ENCODE measurements at places on chromosomes 2 and 18.

DNA sequence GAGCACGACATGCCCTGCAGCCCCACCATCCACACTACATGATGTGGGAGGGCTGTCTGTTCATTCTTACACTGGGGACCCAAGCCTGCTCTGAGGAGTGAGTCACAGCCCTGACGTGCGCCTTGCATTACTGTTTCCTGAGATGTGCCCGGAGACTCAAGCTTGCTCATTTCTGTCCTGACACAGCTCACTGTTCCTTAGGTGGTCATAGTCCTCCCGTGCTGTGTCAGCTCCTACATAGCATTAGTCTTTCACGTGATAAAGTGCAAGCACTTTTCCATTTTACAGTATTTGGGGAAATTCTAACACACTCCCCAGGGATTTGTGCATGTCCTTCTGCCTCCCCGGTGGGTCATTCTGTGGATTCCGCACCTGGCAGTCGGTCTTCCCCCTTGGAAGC lies 46.2 kb upstream of the TRIM43B start:
- no peak for DNase-seq

DNA sequence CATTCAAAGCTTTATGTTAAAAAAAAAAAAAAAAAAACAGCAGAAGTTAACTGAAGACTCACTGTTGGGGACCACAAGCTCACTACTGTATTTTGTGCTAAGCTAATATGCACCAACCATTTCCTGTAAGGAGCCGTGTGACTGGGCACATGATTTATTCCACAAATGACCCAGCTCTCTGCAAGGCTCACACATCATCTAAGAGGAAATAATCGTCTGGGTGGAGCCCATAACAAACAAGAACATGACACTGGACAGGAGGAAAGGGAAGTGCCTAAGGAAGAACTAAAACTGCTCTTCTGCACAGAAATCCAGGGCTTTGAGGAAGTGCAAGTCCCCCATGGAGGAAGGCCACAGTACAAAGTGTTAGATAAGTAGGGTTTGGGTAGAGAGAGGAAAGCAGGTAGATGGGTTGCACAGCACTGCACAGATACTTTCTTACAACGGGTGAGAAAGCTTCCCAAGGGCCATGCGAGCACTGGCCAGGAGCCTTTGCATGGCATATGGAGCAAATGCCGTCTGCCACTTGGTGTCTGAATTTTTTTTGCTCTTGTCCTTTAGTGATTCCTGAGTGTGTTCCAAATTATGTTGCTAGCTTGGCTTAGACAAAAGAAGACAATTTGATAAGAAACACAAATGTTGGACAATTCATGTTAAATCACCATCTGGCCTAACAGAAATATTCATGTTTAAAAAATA lies 24.4 kb downstream of the NFE2L2 start:
- DNase-seq, result peak; percentile 90

DNA sequence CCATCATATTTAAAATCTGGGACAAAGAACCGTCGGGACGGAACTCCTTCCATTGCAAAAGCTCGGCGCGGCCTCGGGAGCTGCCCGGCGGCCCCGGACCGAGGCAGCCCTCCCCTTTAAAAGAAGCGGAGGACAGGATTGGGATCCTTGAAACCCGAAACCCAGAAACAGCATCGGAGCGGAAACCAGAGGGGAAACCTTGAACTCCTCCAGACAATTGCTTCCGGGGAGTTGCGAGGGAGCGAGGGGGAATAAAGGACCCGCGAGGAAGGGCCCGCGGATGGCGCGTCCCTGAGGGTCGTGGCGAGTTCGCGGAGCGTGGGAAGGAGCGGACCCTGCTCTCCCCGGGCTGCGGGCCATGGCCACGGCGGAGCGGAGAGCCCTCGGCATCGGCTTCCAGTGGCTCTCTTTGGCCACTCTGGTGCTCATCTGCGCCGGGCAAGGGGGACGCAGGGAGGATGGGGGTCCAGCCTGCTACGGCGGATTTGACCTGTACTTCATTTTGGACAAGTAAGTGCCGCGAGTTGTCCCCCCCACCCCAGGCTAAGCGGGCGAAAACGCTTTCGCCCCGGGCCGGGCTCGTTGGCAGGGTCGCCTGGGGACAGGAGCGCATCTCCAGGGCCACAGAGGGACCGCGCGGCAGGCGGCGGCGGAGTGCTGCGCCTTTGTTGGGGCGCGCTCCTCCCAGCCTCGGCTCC lies at the start of gene ANTXR1:
ANTXR1 (plus strand) TSS at position 38 of the 698 bp plus-strand sequence; CDS start at position 359, 321 bp downstream.
- DNase-seq, result peak; percentile 64

- DNase-seq, result no peak
These were observed 16.9 kb downstream of the CYP26B1 start for GRCh38 chr2:72130659-72131360.

DNA sequence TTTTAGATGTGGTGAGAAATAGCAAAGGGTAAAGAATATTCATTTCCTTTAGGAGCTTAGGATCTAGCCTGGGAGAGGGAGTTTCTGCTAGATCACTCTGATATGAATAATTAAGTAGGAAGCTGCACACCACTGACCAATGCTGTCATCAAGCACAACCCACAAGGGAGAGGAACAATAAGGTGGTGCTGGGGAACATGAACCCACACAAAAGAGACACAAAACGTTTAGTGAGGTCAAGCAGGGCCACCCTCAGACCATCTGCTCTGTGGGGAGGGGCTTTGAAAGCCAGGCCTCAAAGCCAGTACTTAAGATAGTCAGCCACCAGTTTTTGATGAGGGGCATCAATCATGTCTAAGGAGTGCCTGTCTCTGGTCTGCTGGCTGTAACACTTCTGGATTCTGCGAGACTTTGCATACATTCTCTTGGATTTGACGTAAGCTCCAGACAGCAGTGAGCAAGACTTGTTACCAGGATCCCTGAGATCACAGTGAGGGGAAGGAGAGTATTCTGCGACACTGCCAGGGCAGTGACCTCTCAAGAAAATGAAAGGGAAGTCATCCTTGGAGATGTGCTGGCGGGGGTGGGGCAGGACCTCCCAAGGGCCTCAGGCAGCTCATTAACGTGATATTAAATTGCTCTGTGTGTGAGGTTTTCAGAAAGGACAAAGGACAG lies 127.0 kb downstream of the CCBE1 start:
- DNase-seq, result no peak

DNA sequence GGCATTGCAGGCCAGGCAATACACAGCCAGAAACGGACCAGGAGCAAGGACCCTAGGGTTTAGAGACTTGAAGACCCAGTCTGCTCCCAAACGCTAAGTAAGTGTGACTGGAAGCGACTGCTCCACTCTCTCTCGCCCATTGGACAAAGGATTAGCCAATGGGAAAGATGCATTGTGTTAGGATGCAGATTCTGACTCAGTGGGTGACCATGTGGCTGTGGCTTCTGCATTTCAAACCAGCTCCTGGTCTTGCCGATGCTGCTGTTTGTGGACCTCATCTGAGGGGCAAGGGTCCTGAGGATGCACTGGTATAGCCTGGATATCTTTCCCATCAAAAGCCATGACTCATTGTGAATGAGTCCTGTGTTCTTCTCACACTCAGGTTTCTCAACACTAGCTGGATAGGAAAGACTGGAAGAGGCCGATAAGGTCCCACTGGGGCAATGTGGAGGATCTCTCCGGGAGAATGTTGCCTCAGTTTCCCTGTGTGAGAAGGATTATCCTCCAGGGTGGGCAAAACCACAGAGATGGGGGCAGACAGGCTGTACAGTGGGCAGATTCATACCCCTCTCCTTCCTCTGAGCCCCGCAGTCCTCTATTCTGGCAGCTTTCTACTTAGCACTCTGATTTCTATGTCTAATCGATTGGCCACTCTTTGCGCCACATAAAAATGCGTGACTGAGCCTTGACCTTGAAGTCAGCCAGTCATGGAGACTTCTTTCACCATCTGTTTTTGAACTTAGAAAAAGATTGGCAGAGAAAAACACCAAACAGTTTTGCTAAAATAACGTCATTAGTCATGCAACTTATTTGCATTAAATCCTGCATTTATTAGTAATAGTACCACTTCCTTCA lies 257.1 kb downstream of the PRKCE start:
- DNase-seq, result no peak
